ENCODE measurements at places on chromosomes 1 and 21.

- DNase-seq: no peak
Observed at GRCh38 chr1:32525053-32525452, 14.2 kb upstream of the ZBTB8A start.

- no peak for DNase-seq
Observed at GRCh38 chr1:181091309-181092040, 3.0 kb downstream of the IER5 start.

DNA sequence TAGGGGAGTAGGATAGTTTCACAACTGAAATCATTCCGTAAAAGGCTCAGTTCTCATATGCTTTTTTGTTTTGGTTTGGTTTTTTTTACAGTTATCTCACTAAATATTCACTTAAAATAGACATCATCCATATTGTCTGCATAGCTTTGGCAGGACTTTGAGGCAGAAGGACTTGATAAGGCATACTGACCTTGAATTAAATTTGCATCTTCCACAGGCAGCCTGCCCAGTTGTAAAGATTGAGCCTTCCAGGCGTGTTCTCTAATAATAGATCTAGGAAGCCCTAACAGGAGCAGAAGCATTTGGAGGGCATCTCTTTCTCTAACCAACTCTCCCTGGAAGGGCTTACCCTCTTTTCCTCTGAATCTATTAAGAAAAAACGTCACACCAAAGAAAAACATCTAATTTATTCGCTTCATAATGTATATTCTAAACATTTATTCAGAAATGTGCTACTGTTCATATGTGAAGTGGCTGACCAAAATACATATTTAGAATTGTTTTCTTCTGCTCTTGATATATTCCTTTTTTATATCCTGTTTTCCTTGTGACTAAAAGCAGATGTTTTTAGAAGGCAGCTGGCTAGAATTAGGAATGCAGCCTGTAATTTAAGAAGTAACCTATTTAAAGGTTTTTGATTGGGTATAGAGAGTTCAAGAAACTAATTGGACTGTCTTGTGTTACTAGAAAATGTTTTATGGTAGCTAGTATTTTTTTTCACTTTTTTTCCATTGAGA lies 20.2 kb downstream of the DESI2 start:
- DNase-seq: no peak

GRCh38 chr1:15749399-15750291 lies 7.3 kb downstream of the TMEM82 start:
- no peak for DNase-seq

DNA sequence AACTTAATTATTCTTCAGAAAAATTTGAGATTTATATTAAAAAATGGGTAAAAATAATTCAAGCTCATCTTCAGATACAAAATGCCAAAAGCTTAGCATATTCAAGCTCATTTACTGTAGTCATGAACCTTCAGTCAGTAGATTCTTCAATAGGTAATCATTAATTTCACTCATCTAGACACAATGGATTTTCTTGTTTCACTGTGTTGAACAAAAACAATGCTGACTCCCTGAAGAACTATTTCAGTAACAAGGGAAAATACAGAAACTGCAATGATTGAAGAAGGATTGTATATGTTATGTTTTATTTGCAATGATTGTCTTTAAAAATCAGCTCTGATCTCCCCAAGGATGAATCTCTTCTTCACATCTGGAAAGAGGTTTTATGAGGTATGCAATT lies 9.2 kb upstream of the HOOK1 start:
- no peak for DNase-seq

GRCh38 chr1:230102046-230102445 lies 35.0 kb downstream of the GALNT2 start:
- DNase-seq: no peak

GRCh38 chr1:176745945-176746344 lies 283.0 kb downstream of the PAPPA2 start:
- no peak for DNase-seq

DNA sequence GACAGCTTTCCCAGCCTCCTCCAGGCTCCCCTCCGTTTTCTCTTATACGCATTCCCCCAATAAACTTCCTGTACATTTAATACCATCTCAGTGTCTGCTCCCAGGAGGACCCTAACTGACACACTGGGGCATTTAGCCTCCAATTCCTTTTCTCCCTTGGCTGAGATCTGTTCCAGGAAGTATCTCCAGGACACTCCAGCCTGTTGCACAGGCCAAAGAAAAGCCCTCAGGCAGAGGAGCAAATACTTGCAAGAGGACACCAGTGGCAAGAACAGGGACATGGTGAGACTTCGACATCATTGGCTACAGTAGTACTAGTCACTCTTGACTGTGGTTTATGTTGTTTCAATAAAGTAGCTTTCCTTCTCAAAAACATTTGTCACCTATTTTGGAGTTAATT lies 4.7 kb upstream of the SYNJ1 start:
- DNase-seq: no peak

DNA sequence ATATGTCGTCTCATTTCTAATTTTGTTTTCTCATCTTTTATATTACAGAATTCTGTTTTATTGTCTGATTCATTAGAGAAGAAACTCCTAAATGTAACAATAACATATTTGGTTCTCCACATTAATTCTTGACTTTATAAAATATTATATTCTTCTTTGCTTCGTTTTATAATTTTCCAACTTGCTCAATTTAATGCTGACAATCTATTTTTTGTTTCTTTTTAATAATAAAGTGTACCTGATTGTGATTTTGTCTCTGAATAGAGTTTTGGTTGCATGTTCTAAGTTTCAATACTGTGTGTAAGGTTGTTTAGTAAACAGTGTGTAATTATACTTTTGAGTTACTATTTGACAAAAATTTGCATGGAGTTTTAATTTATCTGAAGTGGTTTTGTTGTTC lies 131.0 kb upstream of the C1orf105 start:
- DNase-seq: no peak

GRCh38 chr1:226717256-226717909 lies 21.7 kb downstream of the ITPKB start:
- peak; percentile 61 for DNase-seq

DNA sequence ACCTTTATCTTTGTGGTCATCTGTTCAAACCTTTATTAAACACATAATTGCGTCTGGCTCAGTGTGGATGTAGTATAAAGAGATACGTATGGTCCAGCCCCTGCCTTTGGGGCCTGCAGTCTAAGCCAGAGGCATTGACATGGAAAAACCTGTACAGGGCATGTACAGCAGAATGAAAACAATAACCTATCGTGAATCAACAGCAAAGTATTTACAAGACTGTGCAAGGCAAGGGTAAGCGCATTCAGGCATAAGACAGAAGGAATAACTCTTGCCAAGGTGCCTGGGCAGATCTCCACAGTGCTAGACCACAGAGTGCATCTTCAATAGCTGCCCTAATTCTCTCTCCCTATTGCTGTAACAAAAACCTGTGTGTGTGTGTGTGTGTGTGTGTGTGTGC lies 35.5 kb downstream of the KIRREL1 start:
- no peak for DNase-seq

DNA sequence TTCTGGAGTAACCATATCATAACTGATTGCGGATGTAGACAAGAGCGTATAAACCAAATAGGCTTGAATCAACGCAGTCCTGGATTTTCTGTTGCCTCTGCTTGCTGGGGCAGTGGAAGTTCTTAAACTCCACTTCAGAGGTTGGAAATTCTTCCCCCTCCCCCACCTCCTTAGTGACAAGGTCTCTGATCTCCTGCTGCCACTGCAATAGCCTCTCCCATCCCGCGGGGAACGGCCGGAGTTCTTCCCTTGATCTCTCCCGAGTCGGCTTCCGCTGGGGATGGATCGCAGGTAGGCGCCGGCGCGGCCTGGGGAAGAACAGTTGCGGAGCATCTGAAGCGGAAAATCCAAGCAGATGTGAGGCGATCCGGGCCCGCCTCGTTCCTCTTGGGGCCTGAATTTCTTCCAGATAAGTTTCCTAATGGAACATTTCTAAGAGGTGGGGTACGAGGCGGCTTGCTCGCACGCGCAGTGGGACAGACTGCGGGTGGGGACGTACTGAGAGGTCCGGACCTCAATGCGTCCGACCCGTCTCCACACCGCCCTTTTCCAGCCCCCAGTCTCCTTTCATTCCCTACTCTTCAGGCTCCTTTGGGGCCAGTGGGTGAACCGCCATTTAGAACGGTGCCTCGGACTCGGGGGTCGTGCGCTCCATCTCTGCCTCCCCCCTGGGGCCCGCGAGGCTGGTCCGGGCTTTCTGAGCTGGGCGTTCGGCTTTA lies 3.1 kb upstream of the SIM2 start:
- DNase-seq: no peak

GRCh38 chr1:204033306-204033705 lies 39.6 kb upstream of the SOX13 start:
- DNase-seq: no peak

- no peak for DNase-seq
Observed at GRCh38 chr21:44428281-44428960, 26.9 kb upstream of the LRRC3 start.

- DNase-seq: no peak
Observed at GRCh38 chr1:37177230-37177864, 143.0 kb upstream of the GRIK3 start.

GRCh38 chr1:165169028-165169427 lies 187.5 kb downstream of the LMX1A start:
- no peak for DNase-seq

- no peak for DNase-seq
Observed at GRCh38 chr1:202815120-202815519, 4.4 kb downstream of the PCAT6 start.
